LNCaP clone FGC (cell line): ENCODE measurements at places on chromosomes 1 and 21.

DNA sequence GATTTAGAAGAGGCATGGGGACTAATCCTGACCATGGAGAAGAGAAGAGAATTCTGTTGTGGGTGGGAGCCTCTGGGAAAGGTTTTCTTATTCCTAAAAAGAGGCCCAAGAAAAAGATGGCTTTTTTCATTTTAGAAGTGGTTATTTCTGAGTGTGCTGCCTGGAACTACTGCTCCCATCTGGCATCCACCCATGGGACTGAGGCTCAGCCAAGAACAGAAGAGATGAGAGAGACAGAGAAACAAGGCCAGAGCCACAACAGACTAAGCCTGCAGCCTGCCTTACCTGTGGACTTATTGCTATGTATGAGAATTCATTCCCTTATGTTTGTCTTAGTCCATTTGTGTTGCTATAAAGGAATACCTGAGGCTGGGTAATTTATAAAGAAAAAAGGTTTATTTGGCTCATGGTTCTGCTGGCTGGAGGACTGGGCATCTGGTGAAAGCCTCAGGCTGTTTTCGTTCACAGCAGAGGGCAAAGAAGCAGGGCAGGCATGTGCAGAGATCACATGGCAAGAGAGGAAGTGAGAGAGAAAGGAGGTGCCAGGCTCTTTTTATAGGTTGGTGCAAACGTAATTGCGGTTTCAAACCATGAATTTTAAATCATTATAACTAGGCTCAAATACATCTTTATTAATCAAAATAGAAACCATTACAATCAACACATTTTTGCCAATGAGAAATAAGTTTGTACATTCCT, 57.5 kb upstream of the PRDM2 start:
- no peak for DNase-seq

DNA sequence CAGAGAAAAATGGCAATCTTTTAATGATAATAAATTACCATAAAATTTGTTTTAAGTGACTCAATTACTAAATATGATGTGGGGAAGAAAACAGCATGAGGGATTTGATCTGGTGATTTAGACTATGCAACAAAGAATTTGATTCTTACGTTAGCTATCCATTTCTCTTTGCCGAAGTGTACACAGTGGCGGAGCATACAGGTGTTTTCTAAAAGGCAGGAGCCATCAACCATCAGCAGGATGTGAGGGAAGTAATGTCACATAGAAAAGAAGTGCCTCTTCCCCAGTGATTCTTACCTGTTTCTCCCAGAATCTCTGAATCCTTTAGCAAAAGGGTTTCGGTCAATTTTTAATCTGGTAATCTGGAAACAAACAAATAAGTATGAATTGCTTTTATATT, 74.3 kb downstream of the TBX15 start:
- no peak for DNase-seq

- DNase-seq = no peak
Measured at GRCh38 chr1:16607433-16607851, 5.9 kb downstream of the NBPF1 start.

DNA sequence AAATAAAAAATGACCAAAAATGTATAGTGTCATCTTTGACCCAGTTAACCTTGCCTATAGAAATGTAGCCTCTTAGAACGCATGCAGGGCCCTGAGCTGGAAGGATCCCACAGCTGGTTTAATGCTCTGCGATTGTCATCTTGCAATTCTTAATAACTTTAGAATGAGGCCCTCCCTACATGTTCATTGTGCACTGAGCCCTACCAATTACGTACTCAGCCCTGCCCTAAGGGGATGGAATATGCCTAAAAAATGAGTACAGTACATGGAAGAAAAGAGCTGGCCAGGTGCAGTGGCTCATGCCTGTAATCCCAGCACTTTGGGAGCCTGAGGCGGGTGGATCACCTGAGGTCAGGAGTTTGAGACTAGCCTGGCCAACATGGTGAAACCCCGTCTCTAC, 57.8 kb upstream of the BCAR3 start:
- no peak for DNase-seq

DNA sequence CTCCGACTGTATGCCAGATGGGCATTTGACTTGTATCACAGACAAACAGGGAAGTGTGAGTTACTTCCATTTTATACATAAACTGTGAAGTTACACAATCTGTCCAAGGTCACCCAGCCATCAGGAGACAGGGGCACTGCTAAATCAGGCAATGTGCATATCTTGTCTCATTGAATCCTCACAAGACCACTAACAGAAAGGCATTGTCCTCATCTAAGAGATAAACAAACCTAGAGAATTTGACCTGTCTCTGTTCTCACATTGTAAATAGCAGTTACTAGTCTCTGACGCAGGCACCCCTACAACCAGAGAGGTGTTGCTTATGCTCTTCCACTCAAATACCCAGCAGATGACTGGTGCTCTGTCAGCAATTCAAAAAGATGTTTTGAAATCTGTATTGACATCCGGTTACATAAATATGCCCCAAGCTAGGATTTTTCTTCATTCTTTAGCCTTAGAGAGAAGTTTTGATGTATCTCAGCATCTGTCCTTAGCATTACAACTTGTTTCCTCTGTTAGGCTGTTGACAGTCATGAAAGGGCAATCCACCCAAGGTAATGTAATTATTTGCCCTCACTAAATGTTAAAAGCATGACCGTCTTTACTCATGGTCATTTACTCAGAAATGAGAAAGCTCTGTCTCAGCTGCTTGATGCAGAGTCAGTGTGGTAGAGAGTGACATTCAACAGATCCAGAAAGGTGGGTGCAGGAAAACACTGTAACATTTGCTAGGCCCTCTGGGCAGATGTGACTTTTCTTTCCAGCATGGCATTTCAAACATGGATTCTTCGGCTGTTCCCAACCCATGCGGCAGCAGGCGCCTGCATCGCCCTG, 51.9 kb upstream of the ZNF326 start:
- no peak for DNase-seq

DNA sequence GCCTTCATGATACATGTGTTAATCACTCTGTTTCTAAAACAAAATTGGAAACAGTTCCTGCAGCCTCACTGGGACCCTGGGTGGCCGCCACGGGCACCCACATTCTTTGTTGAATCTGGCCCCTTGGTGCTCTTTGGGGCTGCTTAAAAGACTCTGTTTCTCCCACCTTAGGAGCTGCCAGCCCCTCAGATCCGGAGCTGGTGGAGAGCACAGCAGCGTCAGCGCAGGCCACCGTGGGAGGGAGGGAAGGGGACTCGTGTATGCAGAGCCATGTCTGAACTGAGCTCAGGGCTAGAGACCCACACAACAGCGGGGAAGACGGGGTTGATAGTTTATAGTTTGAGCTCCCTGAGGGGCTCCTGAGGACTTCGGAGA, 121.2 kb downstream of the CNIH3 start:
- DNase-seq = no peak

DNA sequence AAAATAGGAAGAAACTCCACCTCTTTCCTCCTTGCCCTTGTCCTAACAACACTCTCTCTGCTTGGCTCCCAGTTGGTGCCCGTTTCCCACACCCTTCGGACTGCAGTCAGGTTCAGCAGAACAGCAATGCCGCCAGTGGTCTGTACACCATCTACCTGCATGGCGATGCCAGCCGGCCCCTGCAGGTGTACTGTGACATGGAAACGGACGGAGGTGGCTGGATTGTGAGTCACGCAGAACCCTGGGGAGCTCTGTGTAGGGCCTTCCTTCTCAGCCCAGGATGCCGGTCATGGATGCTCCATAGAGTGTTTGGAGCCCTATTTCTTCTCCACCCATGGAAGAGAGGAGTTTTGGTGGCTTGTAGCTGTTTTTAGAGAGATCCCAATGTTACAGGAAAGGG, 60.9 kb downstream of the TNN start:
- DNase-seq = no peak

GRCh38 chr1:50976111-50976889, 6.3 kb downstream of the CDKN2C start:
- DNase-seq = no peak

DNA sequence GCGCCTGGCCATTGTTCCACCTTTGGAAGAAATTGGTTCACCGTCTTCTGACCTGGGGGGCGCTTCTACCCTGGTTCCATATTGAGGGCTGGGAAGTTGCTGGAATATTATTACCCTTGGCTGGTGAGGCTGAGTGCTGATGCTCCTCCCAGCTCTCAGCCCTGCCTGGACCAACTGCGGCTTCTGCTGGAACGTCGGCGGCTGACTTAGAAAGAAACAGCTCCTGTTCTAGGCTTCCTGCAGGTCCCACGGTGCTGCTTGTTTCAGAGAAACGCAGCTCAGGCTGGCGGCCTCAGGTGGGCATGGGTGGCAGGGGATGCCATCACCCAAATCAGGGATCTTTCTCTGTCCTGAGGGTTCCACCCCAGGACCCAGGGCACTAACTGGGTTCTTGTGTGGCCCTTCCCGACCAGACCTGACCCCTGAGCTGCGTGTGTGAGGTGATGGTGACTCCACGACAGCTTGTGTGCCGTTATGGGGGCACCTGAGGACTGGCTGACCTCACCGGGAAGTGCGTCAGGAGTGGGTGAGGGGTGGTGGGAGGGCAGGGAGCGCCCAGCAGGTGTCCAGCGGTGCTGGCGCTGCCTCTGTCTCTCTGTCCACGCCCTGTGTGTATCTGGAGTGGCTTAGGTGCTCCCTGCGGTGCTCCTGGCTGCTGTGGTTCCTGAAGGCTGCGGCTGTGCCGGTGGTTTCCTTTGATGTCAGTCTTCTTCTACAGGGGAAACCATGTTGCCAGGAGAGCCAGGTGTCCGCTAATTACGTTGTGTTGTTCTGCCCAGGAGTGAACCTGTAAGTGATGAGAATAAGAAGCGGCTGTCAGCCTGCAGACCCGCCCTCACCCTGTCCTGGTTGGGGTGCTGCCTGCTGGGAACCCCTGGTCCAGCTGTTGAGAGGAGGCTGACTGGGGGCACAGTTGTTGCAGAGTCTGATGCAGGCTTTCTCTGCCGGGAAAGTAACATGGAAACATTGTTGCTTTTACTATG, 8.9 kb downstream of the SKI start:
- no peak for DNase-seq
